Right cardiac atrium (tissue), 5 donors: ENCODE measurements at places on chromosomes 3 and 15. TPM values are rescaled to one million over a fixed set of nuclear protein-coding genes. Genes with fewer than 3 reads are reported as not detected.

The FBXW12 gene
- not detected for total RNA-seq

The ZPLD1 gene
- total RNA-seq = 0.17 TPM

The TRAIP gene
- 1.2 TPM for total RNA-seq

DNA sequence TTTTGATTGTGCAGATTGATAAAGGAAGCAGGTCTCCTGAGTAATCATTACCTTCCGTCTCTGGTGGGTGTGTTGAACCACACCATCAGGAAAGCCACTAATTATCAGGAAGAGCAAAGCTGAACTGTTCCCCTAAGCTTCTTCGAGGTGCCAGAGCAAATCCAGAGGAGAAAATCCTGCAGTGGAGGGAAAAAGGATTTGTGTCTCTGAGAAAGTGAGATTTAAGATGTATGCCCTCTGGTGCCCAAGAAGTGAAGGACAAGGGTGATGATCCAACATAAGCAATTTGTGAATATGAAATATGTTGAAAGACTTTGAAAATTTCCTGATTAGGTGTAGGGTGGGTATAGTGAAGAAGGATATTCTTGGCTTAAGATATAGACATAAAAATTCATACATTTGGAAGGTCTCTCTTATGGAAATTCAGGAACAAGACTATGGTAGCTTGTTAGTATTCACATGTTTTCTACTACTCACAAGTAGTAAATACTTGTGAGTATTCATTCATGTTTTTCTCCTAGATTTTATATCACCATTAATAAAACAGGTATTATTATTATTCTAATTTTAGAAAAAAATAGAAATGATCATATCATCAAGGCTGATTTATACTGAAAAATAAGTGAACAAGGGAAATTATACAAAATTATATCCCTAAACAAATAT lies 34.8 kb downstream of the COMMD2 start:
- DNase-seq = no peak

- DNase-seq = no peak
Measured at GRCh38 chr15:91376038-91376437, 276.0 kb downstream of the SV2B start.

DNA sequence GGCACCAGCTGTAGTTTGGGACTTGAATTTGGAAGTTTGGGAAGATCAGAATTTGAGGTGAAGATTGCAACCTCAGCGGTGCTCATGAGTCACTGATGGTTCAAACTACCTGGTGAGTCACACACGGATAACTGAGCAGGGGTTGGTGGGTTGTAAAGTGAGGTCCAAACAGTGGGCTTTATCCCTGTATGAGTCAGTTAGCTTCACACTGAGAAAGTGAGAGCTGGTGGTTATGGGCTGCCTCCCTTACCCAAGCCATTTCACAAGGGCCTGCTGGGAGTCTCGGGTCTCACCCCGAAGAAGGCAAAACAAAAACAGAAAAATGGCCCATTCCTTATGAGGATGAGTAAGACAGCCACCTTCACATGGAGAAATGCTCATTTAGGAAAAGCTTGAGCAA lies 77.0 kb downstream of the ITGA11 start:
- no peak for DNase-seq

GRCh38 chr3:16290827-16291196 lies 25.8 kb downstream of the OXNAD1 start:
- no peak for DNase-seq

DNA sequence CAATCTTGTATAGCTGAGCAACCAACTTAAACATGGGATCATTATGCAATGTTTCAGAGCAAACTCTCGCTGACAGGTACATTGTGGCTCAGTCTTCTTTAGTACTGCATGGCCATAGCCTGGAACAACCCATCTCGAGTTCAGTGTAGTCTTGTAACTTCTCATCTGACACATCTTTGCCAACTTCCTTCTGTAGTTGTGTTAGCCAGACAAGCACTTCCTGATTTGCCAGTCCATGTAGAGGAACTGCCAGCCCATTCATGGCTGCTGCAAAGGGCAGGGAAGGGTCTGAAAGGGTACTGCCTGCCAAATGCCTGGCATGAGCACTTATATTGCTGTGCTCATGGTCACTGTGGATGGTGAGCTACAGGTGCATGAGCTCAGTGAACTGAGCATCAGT lies 49.2 kb upstream of the CCDC54 start:
- DNase-seq = no peak
